ENCODE measurements at places on chromosomes 12 and 14. TPM values are rescaled to one million over a fixed set of nuclear protein-coding genes. Genes with fewer than 3 reads are reported as not detected.

GRCh38 chr12:123910057-123910456 is 62.6 kb downstream of the CCDC92 start:
- DNase-seq = no peak

DNA sequence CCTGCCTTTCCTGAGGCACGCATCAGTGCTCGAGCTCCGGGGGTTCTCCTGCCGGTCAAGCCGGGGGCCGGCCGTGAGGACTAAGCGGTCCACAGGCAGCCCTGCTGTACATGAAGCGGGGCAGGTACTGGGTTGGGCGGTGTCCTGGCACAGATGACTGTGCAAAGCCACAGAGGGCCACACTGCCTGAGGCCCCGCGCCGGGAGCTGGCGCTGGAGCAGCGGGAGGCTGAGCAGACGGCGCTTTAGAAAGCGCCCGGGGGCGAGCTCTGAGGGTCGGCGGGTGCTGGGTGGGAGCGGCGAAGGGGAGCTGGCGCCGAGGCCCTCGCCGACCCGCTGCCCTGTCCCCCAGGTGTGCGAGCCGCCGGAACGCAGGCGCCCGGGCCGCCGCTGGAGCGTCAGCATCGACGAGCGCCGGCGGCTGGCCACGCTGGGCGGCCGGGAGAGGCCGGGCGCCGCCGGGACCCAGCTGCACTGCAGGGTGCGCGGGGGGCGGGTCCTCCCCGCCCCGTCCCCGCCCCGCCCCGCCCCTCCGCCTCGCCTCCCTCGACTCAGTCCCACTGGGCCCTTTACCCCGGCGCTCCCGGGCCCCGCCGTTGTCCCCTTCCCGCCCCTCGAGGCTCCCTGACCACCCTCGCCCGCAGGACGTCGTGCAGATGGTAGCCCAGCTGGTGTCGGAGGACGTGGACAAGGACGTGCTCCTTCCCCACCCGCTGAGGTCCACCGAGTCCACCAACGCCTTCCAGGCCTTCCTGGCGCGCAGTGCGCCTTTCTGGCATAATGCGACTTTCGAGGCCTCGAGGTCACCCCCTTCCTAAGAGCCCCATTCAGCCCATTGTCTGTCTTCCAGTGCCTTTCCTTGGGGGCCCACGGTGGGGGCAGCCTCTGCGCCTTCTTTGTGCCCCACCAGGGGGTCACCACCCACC is 8.3 kb upstream of the MTA1 start:
- no peak for DNase-seq

GRCh38 chr14:90815822-90816662 is at the start of gene TTC7B:
Gene TTC7B (minus strand): TSS chr14:90816430. CDS start chr14:90816295, 135 bp downstream.
- DNase-seq = peak; percentile 45

- DNase-seq = no peak
Observed at GRCh38 chr14:22542360-22542759, 46.7 kb downstream of the DAD1 start.

DNA sequence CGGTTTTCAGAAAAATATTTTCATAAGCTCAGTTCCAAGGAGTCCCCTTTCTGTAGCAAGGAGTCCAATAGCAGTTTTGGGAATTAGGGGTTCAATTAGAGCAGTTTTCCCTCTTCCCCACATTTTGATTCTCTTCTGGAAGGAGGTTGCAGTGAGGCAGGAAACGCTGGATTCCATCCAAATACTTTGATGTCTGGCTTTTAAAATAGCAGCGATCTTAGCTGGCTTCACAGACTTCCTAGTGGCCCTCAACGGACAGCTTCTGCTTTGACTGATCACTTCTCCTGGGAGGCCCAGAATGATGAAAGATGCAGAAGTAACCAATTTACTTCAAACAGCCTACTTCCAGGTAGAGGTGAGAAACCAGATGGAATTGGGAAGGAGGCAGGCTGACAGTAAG is 63.1 kb downstream of the C12orf75 start:
- DNase-seq = no peak

- DNase-seq = no peak
Observed at GRCh38 chr12:15355766-15356165, 33.5 kb downstream of the PTPRO start.

DNA sequence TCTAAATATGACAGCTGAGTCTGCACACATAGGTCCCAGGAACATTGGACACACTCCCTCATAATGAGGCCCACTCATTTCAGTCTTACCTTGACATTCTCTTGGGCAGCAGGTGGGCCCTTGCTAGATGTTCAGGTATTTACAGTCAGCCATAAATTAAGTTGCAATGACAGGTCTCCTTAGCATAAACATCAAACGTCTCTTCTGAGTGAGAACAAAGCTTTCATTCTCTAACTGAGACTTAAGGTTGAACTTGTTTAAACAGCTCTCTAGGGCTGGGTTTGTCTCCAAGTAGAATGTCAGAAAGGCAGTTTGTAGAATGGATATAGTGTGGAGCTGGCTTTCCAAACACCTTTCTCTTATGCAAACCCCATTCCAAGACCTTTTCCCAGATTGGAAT is 10.3 kb downstream of the ACVR1B start:
- DNase-seq = no peak

GRCh38 chr14:31945701-31946100 is 131.4 kb upstream of the ARHGAP5 start:
- no peak for DNase-seq

GRCh38 chr14:104800015-104800770 is 708 bp upstream of the ZBTB42 start:
- peak; percentile 79 for DNase-seq

DNA sequence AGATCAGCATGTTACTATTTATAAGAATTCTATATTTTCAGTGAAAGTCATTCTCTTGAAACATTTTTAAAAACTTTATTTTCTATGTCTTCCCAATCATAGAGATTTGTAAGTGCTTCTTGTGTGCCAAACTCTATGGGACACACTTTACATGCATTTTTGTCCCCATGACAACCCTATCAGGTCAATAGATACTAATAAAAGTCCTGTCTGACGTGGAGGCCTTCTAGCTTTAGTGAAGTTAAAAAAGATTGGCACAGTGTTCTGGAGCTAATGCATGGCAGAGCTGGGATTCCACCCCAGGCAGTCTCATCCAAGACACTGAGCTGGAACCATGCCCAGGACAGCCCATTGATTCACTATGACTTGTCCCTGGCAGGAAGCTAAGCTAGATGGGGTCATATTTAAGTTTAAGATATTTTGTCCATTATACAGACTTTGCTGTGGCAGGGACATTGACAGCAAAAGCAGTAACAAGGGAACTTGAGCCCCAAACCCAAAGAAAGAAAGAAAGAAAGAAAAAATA is 28.1 kb downstream of the TTC6 start:
- peak; percentile 90 for DNase-seq

GRCh38 chr12:107461222-107461975 is 224.2 kb upstream of the PWP1 start:
- peak; percentile 88 for DNase-seq

DNA sequence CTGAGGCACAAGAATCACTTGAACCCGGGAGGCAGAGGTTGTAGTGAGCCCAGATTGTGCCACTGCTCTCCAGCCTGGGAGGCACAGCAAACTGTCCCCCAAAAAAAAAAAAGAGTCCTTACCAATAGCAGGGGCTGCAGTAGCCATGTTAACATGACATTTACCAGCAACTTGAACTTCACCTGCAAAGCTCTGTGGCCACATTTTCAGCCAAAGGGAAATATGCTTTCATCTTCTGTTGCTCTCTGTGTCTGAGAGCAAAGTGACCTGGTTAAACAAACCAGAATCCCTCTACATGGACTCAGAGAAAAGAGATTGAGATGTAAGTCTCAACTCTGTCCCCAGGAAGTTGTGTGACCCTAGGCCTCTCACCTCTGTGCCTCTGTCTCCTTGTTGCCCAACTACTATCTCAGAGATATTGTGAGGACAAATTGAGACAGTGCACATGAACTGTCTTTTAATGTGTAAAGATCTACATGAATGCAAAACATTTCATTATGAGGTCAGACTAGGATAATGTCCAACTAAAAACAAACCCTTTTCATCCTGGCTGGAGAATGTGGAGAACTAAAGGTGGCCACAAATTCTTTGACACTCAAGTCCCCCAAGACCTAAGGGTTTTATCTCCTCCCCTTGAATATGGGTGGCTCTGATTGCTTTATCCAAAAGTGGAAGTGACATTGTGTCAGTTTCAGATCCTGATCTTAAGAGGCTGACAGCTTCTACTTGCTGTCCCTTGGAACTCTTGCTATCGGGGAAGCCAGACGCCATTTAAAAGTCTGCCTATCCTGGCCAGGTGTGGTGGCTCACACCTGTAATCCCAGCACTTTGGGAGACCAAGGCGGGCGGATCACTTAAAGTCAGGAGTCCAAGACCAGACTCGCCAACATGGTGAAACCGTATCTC is 24.7 kb upstream of the P2RX4 start:
- no peak for DNase-seq

DNA sequence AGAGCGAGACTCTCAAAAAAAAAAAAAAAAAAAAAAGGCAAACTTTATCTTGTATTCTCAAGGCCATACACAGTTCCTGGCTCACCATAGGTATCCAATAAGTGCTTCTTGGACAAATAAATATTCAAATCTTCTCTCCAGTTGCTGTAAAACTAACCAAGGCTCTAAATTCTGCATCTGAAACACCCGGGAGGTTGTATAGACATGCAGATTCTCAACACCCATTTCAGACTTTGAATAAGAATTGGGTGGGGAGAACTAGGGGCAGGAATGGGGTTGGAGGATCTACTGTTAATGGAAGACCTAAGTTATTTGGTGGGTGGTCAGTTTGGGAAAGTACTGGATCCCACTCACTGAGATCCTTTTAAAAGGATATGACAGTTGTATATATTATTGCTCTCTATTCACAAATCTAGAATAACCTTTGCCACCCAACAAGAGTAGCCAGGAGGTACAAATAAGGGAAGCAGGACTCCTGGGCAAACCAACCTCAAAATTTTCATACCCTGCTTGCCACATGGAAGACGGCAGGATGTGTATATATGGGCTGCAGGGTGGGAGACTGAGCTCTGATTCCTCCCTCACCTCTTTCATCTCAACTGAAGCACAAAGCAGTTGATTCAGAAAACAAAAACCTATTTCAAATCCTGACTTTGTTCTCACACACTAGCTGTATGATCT is 879 bp downstream of the GDF3 start:
- DNase-seq = no peak

- no peak for DNase-seq
Observed at GRCh38 chr12:26845984-26846383, 13.0 kb upstream of the ITPR2 start.

- DNase-seq = peak; percentile 3
Observed at GRCh38 chr12:20946732-20947131, 136.2 kb downstream of the SLCO1B3 start.

DNA sequence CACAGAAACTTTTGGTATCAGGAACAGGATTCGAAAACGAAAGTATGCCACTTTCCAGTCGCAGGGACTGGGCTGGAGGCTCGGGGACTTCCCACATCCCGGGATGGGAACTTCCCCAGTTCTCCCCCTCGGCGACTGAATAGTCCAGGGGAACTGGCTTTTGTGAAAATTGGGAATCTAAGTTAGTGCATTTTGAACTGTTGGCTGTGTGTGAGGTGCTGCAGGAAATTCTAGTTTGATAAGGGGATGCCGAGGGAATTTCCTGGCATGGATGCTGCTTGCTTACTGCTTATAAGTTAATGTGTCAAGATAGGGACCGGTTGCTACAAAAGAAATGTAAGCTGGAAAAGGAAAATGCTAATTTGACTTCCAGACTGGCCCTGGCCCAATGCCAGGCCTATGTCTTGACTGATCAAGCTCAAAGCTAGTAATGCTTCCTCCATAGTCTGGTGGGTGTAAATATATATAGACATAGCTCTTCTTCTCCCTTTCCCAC is 73.4 kb upstream of the EIF5 start:
- peak; percentile 20 for DNase-seq

GRCh38 chr14:26527095-26527494 is 70.7 kb downstream of the NOVA1 start:
- peak; percentile 9 for DNase-seq

DNA sequence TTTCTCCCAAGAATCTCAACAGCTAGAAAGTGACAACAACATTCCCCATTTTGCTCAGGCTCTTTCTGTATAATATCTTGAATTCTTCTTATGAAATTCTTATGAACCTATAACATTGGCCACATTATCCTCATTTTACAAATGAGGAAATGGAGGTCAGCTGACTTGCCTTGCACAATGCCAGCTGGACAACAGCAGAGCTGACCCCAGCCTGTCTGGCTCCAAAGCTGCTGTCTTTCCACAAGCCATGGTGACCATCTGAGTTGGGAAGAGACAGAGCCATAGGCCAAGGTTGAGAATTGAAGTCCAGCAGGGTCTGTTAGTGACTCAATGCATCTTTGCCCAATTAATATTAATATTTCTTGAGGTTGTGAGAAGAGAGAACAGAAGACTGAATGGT is 87.3 kb downstream of the KSR2 start:
- DNase-seq = no peak

DNA sequence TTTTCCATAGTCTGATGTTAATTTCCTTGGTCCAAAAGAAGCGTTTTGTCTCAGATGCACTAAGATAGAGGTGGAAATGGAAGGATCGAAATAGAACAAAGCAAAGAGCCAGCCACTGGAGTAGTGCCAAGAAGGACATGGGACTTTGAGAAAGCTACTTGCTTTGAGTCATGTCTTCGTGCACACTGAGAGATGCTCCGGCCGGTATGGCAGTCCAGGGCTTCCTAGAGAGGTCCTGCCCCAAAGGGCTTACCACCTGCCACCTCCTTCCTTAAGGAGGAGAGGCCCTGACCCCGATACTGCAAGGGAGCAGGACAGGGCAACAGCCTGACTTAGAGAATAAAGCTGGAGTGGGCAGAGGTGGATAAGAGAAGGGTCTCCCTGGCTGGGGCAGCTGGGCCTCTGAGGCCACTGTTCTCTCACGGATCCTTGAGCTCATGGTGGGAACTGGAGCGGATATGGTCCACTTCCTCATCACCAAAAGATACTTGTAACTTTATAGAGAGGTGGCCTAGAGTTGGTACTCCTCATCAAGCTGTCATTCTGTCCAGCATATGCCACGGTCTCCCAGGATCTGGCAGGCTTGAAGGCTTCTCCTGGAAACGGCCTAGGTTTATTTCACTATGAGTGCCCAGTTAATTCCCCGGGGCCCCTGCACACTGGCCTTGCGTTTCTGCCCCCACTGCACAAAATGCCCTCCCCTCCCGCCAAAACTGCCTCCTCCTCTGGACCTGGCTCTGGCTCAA is 57.4 kb downstream of the FOXN3 start:
- DNase-seq = no peak

GRCh38 chr14:78232231-78233000 is 62.2 kb downstream of the NRXN3 start:
- no peak for DNase-seq

DNA sequence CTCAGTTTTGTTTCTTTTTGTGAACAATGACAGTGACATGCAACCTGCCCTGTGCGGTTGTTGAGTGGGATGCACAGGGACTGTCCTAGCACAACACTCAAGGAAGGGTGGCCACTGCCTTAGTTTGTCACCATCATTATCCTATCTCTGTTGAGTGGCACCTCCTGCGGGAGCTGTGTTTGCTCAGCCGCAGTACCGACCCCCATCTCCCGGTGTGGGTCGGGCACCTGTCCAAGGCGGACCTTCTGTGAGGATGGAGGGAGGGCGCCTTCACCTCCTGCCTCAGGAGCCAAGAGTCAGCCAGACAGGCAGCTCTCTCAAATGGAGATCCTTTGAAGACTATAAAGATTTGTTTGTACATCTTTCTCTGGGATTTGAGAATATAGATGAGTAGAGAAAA is 142.1 kb downstream of the TSPAN9 start:
- no peak for DNase-seq

The KIF26A gene
- 1.1 TPM for total RNA-seq

The MORN3 gene
- not detected for total RNA-seq

The PLEKHH1 gene
- total RNA-seq = 0.47 TPM

The KLRC2 gene
- total RNA-seq = not detected

The POLE2 gene
- total RNA-seq = 75.1 TPM

The MUCL1 gene
- not detected for total RNA-seq

The HHIPL1 gene
- not detected for total RNA-seq

The MIP gene
- total RNA-seq = not detected

The GPR137C gene
- total RNA-seq = 0.81 TPM

Data from MG63 (cell line).